ENCODE measurements at places on chromosomes 6 and 20.
A peak's percentile ranks its signal among the peaks of the same experiment; 100 is the strongest.

DNA sequence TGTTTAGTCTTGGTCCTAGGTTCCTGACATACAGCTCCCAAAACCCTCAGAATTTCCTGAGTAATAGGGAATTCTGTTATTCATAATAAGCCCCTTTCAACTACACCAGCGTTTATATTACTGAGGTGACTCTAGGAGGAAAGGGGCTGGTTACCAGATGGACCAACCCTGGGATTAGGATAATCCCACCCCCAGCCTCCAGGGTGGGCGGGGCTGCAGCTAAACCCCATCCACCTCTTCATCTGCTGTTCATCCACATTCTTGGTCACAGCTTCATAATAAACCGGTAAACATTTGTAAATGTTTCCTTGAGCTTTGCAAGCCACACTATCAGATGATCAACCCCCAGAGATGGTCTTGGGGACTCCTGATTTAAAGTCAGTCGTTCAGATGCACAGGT lies 38.3 kb downstream of the NINL start:
- DNase-seq, result no peak

DNA sequence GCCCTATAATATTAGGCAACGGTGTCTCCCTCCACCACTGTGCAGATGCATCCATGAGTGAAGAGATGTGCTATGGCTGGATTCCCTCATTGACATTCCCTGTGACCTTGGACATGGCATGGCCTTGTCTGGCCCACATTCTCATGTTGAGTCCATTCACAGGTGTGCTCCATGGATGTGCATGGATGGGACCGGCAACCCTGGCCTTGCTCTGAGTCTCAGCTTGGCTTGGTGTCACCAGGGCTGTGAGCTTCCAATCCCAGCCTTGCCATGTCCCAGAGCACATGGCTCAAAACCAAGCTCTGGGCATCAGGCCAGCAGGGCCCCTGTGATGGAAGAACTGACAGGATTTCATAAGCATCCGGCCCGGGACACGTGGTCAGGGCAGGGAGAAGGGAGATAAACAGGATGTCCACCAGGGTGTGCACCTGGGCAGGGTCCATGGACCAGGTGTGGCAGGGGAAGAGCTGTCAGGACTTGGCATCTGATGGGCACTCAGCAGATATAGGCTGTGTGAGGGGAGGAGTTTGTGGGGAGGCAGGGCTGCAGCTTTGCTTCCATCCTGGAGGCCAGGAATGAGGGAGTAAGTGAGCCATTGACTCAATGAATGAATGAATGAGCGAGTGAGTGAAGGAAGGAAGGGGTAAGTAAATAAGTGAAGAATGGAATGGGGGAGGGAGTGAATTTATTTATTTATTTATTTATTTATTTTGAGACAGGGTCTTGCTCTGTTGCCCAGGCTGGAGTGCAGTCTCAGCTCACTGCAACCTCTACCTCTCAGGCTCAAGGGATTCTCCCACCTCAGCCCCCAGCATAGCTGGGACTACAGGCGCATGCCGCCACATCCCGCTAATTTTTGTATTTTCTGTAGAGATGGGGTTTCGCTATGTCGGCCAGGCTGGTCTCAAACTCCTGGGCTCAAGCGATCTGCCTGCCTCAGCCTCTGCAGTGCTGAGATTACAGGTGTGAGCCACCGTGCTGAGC lies 15.7 kb downstream of the NRSN2 start:
- peak; percentile 61 for DNase-seq

GRCh38 chr6:56955171-56956155 lies 556 bp downstream of the BEND6 start:
- DNase-seq, result peak; percentile 85

DNA sequence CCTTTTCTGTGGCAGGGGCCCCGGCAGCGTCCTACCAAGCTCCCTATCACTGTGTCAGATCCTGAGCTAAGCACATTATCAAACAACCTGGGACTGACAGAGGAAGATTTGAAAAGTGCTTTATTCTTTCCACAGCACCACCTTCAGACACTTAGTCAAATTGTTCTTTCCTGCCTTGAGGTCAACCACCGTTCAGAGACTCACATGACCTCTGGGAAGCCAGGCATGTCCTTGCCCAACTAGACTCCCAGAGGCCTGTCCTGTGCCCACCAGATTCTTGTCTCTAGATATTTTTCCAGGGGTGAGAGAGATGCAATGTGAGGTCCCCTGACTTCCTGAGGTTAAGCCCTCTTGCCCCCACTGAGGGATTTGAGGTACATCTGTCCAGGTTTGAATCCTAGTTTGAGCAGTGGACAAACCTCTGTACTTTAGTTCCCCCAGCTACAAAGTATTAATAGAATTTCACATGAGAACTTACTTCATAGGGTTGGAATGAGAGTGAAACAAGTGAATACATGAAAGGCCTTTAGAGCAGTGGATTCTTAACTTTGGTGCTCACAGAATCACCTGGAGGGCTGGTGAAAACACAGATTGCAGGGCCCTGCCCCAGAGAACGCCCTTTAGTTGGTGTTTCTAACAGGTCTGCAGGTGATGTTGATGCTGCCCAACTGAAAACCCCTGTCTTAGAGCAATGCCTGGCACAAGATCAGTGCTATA lies 179.8 kb downstream of the CLIC5 start:
- no peak for DNase-seq

DNA sequence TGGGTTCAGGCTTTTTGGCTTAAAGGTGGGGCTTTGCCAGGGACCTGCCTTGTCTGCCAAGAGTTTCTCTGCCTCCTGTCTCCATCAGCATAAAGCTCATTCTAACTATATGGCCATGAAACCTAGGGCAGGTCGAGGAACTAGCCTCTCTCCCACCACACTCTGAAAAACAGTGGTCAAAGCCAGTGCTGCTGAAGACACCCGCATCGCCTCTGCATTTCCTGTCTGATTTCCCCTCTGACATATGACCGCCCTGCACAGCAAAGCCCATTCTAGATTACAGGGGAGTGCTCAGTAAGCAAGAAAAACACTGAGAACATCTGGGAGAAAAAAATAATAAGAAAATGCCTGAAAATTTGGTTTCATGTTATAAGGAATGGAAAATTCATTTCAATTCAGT lies 573.6 kb downstream of the PRKN start:
- no peak for DNase-seq

GRCh38 chr6:163834226-163834970 lies 419.9 kb downstream of the QKI start:
- no peak for DNase-seq

- no peak for DNase-seq
These were observed 214.3 kb downstream of the OGFRL1 start for GRCh38 chr6:71502956-71503355.

GRCh38 chr20:11041396-11041795 lies 367.6 kb upstream of the JAG1 start:
- DNase-seq, result no peak

- DNase-seq, result no peak
These were observed 59.9 kb downstream of the SNAI1 start for GRCh38 chr20:50042370-50043313.

DNA sequence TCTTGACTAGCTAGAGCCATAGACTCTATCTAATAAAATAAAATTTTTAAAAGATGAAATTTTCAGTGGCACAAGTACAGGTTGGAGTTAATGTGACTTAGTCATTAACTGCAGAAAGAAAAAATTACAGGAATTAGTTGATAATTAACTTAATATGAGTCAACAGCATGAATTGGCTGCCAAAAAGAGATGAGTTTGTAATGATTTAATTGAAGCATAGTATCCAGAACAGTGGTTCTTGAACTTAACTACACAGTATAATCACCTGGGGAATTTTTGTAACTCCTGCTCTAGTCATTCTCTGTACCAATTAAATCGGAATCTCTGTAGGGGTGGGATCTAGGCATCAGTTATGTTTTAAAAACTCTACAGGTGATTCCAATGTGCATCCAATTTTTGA lies 46.3 kb upstream of the HMGN3 start:
- DNase-seq, result no peak

DNA sequence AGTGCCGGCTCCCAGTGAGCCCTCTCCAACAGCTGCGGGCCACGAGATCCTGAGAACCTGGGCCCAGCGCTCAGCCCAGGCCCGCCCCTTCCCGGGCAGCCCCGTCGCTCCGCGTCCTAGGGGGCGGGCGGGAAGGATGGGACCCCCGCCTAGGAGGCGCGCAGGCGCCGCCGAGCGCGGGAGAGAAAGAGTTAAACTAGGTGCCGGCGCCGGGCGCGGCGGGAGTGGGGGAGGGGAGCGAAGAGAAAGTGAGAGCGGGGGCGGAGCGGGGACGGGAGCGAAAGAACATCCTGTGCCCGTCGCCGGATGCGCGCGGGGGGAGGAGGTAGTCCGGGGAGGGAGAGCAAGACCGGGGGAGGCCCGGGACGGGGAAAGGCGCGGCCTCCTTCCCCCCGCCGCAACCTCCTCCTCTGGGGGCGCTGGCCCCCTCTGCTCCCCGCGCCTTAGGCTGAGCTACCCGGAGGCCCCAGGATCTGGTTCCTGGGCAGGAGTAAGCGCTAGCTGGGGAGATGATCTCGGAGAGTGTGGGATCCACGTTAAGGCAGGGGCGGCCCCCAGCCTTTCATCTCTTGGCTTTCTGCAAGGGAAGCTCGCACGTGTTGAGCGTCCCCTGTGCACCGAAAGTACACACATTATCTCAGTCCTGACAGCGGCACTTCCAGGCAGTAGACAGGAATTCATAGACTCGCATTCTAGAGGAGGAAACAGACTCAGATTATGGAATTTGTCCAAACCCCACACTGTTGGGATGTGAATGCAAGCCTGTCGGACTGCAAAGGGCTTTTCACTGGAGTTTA lies 4.9 kb upstream of the ARMC12 start:
- DNase-seq, result peak; percentile 77

DNA sequence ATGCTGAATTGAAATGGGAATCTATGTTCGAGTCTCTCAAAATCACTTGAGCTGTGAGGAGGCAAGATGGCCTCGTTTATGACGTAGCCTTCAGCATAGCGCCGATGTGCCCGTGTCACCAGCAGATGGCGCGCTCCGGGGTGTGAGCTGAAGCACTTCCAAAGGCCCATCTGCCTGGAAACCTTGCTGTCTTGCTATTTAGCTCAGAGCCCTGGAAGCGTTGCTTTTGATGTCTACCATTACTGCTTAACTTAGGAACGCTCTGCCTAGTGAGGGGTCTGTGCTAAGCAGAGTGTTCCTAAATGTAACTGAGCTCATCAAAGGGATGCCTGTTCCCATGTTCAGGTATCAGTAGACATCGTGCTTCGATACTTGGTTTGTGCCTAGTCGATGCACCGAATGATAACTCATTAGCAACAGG lies 67.7 kb downstream of the SYCP2L start:
- DNase-seq, result no peak

DNA sequence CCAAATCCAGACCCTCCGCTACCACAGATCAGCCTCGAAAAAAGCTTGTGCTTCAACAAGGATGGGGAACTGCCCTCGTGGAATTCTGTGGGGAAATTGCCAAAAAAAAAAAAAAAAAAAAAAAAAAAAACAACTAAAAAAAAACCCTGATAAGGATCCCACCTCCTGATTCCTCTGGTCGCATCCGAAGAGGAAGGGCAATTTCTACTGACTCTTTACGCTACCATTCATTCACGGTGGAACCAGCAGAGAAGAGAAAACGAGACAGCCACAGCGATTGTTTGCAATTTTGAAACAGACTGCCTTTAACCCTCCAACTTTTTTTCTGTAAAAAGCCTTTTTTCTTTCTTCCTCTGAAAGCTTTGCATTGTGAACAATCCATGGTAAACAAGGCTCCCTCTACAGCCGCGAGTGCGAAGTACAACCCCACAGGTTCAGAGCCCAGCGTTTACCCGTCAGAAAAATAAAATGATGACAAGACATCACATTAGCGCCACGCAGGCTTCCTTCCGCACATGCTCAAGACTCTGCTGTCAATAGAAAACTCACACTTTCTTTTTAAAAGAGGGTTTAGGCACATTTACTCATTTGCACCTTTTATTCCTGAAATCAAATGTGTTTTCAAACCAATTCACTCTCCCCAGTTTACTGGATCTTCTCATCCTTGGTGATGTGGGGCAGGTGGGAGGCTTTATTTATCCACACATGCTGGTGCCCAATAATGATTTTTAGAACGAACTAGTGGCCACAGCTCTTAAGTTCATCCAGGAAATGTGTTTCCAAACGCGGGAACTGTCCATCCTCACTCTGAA lies 100.0 kb downstream of the NOL4L start:
- peak; percentile 86 for DNase-seq

DNA sequence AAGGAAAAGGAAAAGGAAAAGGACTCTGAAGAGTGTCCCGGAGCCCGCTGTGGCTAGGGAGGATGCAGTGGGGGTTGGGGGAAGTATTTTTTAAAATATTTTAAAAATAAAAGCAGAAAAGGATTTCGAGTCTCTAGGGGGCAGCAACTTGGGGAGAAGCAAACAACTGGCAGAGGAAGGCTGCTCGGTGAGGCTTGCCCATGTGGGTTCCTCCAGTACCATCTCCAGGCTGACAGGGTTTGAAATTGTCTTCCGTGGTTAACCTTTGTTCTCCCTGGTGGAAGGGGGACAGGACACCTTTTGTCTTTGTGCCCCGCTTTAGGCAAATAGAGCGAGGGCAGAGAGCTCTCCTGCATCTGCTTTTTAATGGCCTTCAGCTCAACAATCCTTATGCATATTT lies 60.4 kb upstream of the SNX9 start:
- no peak for DNase-seq

- no peak for DNase-seq
These were observed 44.6 kb upstream of the SH3BGRL2 start for GRCh38 chr6:79586548-79586947.

- no peak for DNase-seq
These were observed 11.7 kb downstream of the SMLR1 start for GRCh38 chr6:130838951-130839350.

GRCh38 chr6:51608932-51609331 lies 478.5 kb downstream of the PKHD1 start:
- no peak for DNase-seq

DNA sequence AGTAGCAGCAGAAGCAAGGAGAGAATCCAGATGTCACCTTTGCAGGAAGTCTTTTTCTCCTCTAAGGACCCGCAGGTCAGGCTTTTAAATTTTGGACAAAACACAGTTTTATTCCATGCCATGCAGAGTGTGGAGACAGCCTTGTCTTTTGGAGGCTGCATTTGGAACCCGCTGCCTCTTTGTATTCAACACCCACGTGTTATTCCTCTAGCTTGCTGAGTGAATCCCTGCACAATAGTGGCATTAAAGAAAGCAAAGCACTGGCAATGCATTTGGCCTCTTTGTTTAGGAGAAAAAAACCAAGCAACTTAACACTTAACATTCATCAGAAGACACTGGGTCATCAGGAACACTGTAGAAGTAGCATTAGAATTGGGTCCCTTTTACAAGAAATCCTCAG lies 43.5 kb downstream of the TFAP2B start:
- DNase-seq, result no peak
